ENCODE measurements at places on chromosomes 2 and 18. TPM values are rescaled to one million over a fixed set of nuclear protein-coding genes. Genes with fewer than 3 reads are reported as not detected.

DNA sequence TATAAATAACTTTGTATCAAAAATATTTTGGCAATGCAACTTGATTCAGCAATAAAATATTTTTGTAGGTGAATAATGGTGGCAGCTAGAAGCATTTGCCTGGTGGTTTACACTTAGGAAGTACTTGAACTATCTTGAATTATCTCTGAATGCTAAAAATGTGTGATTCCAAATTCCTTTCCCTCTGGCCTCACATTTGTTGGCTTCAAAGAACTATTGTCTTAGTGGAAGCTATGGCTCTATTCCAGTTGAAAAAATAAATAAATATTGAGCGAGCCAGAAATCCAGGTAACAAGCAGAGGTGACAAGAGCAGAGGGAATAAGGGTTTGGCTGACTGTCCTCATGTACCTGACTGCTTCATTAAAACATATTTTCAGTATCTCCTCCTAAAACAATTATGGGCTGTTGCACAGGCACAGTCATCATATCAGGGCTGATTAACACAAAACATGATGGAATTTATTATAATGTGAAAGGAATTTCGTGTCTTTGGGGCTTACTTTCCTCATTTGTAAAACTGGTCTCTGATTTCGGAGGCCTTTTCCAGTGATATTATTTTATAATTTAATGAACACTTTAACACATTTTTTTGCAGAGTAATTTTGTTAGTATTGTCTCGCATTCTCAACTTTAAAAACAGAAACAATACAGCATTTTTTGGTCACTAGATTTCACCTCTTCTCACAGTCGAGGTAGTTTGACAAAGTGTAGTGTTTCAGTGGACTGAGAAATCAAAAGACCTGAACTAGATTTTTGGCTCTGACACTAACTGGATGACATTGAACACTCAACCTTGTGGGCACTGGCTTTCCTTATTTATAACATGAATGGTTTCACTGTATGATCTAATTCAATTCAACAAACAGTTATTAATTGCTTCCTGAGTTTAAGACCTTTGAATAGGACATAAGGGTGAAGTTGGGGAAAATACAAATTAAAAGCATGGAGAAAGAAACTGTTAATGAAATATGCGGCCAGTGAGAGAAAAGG is 7.8 kb upstream of the CAVIN2 start:
- no peak for DNase-seq
- no peaks in the 10 kb centered on the region for H3K36me3 ChIP-seq
- H3K27ac ChIP-seq: no peak overlapping the region

GRCh38 chr2:64548761-64549160 is 24.6 kb downstream of the AFTPH start:
- H3K36me3 ChIP-seq: peaks cover 42% of the 10 kb centered on the region
- H3K4me3 ChIP-seq: no peak overlapping the region
- no peak for DNase-seq
- peaks cover 8% of the 10 kb centered on the region for H3K4me1 ChIP-seq
- H3K27me3 ChIP-seq: no peaks in the 10 kb centered on the region

TPO gene
- total RNA-seq: not detected

- no peak overlapping the region for H3K27ac ChIP-seq
- no peaks in the 10 kb centered on the region for H3K36me3 ChIP-seq
- no peaks in the 10 kb centered on the region for H3K4me1 ChIP-seq
- no peaks in the 10 kb centered on the region for H3K27me3 ChIP-seq
- no peak overlapping the region for H3K4me3 ChIP-seq
Observed at GRCh38 chr2:65878011-65878340, 445.6 kb upstream of the SPRED2 start.

KHK gene
- 12.3 TPM for total RNA-seq

DNA sequence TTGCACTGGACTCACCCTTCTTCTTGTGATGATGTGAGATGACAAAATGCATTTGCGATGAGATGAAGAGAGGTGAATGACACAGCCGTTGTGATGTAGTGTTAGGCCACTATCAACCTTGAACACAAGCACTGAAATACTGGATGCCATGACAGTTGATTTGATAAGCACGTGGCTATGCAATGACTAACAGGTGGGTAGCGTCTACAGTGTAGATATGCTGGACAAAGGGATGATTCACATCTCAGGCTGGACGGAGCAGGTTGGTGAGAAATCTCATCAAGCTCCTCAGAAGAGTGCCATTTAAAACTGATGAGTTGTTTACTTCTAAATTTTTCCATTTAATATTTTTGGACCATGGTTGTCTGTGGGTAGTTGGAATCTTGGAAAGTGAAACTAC is 375.8 kb upstream of the LYPD1 start:
- no peak for DNase-seq
- no peak overlapping the region for H3K4me3 ChIP-seq
- H3K27me3 ChIP-seq: no peaks in the 10 kb centered on the region
- H3K27ac ChIP-seq: no peak overlapping the region
- H3K4me1 ChIP-seq: no peaks in the 10 kb centered on the region
- no peaks in the 10 kb centered on the region for H3K36me3 ChIP-seq

ATP6V1B1 gene
- not detected for total RNA-seq
